Brain pericyte (primary cell): ENCODE measurements at places on chromosomes 2 and 18.

- DNase-seq: peak; percentile 20
These were observed 65.8 kb upstream of the ZNF804A start for GRCh38 chr2:184532551-184532950.

- DNase-seq: no peak
These were observed 1075.4 kb upstream of the ZEB2 start for GRCh38 chr2:145595296-145595695.

- no peak for DNase-seq
These were observed 266.8 kb downstream of the MYCN start for GRCh38 chr2:16207151-16207550.

DNA sequence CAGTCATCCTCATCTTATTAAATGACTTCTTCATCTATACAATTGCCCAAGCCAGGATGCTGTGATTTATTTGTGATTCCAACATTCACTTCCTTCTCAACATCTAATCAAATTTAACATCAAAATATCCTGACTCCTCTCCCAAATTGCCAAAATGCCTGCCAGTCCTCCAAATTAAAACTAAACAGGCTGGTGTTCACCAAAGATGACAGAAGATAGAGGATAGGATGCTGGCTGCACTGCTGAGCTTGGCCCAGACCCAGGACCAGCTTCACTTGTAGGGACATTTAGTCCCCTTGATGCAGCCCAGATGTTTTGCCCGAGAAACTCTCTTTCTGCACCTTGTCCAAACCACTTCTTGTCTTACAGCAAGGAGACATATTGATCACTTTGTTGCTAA, 540.0 kb upstream of the CNTNAP5 start:
- DNase-seq: no peak

DNA sequence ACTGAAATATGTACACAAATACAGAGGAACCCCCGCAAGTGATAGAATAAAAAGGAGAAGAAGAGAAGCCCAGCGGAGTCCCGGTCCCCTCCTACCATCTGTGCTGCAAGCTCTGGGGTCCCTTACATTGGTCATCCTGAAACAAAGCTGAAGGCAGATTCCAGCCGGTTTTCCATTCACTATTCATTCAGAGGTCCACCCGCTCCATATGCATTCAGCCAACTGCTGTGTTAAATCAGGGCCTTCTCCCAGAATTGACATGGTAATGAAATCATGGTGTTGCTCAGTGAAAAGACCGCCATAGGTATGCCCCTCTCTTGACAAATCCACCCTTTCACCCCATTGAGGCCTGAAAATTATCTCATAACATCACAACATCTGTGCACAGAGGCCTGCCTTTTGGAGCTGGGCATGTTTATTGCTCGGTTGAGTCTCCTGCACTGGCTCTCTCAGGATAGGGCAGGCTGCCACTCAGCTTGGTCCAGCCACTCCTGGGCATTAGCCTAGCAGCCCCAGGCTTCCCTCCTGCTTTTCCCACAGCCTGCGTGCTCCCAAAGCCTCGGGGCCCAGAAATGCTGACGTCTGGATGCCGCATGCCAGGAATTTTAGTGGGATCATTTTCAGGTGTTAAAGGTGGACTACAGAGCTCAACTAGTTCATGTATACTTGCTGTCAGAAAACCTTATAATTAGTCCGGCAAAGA, 39.3 kb upstream of the ID2 start:
- DNase-seq: no peak

DNA sequence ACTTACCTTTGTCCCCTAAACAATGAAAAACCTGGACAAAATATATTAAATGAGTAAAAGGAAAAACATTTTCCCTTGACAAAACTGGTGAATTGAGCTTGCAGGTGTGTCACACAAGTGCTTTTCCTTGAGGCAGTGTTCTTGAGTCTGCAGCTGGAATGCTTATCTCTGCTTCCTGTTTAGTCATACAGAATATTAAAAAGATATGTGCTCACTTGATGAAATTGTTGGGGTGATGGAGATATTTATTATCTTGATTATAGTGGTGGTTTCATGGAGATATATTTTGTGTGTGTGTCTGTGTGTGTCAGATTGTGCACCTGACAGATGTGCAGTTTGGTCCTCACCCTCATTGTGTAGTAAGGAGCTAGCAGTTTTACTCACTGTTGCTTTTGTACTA, 3.3 kb downstream of the TAF1B start:
- no peak for DNase-seq

DNA sequence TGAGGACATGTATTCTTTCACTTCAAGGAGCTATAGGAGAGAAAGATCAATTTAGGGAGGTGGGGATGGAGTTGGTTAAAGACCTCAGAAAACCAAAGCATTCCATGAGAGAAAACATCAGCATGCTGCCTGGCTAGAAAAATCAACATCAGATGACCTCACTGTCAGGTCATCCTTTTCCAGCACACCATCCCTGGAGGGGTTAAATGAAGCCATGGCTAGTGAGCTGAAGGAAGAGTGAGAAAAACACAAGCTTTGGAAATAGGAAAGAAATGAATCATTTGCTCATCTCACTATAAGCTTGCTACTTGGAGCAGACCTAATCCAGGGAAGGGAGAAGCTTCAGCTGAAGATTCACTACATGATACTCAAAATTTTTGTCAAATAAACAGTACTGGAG, 109.5 kb upstream of the ITGB6 start:
- no peak for DNase-seq

DNA sequence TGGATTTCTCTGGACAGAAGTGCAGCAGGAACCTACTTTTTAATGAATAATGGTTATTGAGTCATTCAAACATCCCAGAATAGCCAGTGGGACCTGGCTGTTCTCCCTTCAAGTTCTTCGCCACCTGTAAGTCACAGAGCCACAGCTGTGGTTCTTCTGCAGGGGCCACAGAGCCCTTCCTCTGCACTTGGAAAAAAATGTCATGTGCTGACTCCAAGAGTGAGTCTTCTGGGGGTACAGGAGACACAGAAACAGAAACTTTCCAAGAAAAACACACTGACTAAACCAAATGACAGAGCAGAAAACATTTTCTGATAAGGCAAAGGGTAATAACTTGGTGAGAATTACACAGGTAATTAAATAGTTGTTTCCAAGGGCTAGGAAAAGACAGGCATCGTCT, 68.7 kb upstream of the FN1 start:
- DNase-seq: no peak

GRCh38 chr2:24877646-24878045, 42.4 kb downstream of the ADCY3 start:
- no peak for DNase-seq

DNA sequence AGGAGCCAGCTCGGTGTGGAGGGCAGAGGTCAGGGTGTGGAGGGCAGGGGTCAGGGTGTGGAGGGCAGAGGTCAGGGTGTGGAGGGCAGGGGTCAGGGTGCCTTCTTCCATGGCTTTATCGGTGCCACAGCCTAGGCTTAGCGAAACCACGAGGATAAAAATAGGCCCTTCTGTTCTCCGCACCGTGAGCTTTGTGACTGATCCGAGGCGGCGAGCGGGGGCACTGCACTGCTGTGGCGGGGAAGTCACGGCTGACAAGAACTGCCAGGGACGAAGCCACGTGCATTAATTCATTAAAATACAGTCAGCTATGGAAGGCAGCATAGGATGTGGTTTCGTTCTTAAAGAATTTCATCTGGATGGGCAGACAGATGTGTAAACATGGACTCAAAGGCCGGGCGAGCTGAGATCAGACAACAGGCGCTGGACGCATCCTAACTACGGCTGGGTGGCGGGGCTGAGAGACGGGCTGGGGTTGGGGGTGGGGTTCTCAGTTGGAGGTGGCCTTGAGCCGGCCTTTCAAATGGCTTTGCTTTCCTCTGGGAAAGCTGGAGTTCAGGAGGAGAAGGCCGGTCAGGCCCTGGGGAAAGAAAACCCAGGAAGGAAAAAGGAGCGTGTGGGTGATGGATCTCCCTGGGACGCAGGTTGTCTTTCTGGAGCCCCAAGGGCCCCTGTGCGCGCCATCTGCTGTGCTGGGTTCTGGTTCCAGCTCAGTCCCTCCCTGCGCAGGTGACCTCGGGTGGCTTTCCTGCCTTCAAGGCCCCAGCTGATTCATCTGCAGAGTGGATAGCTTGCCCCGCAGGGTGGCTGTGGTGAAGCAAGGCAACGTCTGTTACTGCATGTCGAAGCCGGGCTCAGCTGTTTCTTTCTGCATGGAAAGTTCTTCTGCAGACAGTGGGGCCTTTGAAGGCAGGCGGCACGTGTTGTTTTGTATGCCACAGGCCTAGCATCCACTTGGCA, 958 bp upstream of the ALLC start:
- peak; percentile 41 for DNase-seq

DNA sequence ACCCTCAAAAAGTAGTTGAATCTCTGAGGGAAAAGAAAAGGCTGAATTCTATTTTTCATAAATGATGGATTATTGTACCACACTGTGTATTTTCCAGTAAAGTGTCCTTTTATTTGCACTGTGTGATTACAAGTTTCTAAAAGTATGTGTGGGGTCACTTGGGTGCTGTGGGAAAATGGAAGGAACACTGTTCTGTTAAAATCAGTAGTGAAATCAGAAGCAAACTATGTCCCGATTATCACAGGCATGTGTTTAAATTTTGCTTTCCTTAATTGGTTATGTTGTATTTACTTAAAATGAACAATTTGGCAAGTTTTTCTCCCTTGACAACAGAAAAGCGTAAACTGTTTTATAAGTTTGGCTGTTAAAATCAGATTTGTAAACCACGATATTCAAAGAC, 353.1 kb downstream of the ARHGAP15 start:
- DNase-seq: no peak

GRCh38 chr2:20524412-20525040, 77.7 kb downstream of the RHOB start:
- no peak for DNase-seq

DNA sequence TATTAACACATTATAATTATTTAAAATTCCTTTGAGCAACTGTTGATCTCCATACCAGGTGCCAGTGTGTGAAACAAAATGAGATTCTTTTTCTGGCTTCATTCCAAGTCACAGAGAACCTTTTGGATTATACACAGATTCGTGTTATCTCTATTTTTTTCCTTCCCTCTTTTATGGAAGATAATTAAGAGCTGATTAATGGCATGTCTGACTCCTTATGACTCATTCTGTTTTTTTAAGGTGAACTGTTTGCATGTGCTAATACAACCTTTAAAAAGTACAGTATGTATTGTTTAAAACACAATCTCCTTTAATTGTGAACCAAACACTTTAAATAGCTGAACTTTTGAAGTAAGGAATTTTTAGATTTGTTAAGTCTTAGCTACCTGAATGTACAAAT, 39.3 kb downstream of the PELI1 start:
- DNase-seq: no peak

DNA sequence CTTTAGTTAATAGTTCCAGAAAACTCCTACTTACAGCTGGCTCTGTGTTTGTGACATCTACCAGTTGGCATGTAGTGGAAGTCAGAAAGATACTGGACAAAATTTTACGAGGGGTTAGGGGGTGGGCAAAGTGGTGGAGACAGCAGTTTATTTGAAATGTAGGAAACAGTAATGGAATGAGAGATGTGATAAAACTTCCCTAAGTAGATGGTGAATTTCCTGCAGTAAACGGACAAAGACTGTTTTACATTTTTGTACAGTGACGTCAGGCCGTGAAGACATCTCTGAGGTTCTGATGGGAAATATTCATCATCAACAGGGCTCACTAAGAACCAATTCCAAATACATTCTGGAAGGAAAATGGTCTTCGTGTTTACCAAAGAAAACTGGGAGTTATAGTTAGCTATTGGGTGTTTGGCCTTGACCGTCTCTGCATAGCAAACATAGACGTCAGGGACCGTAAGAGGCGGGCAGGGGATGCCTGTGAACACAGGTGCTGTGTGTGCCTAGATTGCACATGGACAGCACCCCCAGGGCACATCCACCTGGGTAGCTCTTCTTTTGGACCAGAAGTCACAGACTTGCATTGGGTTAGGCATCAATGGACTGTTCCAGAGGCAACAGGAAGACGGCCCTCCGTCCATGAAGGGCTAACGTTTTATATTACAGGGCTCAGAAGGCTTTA, 131.5 kb downstream of the ZNF516 start:
- DNase-seq: no peak
